GM04503 (cell line): ENCODE measurements at places on chromosomes 7 and 10.

DNA sequence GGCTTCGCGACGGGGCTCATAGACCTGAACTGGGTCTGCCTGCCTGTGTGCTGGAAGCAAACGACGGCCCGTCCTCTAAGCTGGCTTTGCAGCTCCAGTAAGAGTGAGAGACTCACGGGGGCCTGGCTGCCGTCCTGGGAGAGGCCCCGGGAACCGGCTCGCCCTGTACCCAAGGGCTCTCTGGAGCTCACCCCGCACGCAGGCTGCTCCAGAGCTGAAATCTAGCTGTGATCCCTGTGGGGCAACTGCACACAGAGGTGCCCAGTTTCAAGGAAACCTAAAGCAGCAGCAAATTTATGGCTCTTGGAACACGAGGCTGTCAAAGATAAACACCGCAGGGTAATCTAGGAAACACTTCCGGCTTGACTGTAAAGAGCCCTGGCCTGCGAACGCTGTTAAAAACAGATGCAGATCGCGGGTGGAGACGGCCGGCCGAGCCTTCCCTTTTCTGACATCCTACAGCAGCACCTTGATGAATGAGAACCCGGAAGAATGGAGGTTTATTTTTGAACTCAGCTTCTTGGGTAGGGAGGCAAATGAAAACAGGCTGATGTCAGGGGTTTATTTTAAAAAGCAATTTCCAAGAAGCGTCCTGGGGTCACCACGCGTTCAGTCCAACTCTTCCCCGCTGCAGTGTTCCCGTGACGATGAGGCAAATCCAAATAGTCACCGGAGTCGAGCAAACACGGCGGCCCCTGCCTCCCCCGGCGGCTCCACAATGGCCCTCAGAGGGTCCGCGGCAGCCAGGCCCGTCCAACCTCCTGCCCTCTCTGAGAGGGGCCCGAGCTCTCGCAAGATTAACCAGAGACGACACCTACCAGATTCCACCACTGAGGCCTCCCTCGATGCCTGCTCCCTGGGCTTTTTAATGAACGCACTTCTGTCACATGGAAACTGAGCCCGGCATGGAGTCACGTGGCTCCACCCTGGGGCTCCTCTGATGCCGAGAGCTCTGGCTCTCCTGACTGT lies 29.6 kb downstream of the AMZ1 start:
- no peak for DNase-seq

DNA sequence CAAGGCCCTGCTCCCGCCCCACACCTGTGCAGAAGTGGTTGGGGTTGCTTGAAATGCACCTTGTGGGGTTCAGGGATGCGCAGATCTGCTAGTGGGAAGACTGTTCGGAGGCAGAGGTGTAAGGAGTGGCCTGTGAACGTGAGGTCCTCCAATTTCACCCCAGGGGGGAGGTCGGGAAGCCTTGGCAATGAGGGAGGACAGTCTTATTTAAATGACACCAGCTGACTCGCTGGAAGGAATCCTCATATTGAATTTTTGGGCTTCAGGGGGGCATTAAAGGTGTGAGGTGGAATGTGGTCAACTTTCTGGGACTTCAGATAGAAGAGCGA lies 218.8 kb upstream of the CELF2 start:
- DNase-seq: no peak

DNA sequence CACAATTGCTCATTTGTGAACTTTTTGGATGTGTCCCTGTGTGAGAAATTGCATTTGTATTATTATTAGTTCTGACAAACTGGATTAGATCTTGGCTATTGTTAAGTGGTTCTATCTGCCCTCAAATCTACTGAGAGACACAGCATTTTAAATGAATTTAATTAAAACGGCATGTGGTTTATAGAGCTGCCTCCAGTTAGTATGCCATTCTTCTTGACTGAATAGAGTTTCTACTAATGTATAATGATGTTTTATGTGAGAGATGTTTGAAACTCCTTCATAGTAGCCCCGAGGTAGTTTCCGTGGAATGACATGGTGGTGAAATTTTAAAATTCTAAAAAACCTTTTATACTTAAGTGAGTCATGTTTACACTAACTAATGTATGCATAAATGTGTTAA lies 110.9 kb downstream of the DYNC1I1 start:
- DNase-seq: no peak

DNA sequence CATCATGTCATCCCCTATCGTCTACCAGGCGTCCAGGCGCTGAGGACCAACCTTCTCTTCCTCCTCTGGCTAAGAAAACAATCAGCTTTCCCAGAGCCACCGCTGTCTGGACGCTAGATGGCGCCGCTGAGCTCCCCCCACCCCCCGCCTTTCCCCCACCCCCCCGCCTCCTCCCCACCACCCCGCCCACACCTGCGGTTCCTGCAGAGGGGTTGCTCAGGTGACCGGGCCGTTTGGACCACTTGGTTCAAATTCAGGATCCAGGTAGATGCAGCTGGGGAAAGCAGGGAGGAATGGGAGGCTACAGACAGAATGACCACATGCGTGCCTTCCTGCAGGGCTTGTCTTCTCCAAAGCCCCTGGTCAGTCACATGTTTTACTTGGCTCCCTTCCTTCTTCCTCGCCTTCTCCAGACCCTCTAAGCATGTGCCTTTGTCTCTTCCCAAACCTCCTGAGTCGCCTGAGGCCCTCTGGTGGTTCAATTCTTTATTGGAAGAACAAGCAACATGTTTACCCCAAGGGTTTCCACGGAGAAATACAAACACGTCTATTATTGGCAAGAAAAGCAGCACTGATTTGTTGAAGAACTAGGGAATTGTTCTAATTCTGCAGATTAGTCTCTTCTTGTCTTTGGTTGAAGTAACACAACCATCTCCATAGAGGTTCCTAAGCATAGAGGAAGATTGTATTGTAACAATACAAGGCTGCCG lies 24.7 kb downstream of the AOC1 start:
- peak; percentile 23 for DNase-seq

- DNase-seq: no peak
Observed at GRCh38 chr7:3859431-3859830, 558.4 kb downstream of the SDK1 start.

GRCh38 chr10:97399843-97400545 lies 1.1 kb downstream of the RRP12 start:
- no peak for DNase-seq

DNA sequence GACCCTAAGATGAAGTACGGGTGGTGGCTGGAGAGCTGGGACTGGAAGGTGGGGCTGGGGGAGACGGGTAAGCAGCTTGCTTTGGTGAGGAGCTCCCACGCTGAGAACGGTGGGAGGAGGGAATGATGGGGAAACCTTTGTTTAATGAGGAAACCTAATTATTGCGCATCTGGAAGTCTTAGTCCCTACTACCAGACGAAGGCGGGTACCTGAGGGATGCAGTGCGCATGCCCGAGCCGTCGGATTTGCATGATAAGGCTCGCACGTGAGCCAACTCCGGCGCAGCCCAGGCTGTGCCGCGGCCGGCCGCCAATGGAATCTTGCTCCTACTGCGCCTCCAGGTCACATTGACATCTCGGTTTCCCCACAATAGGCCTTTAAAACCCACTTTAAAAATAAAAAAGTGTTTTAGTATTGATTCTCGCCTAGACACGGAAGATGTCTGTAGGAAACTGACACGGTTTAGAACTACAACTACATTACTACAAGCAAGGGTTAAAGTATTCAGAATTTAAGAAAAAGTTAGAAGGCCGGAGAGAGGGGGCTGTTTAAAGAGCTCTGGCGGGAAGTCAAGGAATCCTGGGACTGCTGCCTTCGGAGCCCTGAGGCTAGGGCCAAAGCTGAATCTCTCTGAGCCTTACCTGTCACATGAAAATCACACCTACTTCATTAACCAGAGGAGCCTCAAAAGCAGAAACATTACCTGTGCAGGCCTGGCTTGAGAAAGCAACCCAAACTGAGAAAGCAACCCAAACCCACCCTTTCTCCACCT lies 12.1 kb upstream of the DLX6 start:
- DNase-seq: no peak

- DNase-seq: no peak
Observed at GRCh38 chr7:100396421-100396982, 23.2 kb downstream of the PILRA start.

- no peak for DNase-seq
Observed at GRCh38 chr7:105493196-105493922, 28.7 kb downstream of the PUS7 start.

GRCh38 chr10:1187151-1187854 lies 131.1 kb downstream of the WDR37 start:
- no peak for DNase-seq

DNA sequence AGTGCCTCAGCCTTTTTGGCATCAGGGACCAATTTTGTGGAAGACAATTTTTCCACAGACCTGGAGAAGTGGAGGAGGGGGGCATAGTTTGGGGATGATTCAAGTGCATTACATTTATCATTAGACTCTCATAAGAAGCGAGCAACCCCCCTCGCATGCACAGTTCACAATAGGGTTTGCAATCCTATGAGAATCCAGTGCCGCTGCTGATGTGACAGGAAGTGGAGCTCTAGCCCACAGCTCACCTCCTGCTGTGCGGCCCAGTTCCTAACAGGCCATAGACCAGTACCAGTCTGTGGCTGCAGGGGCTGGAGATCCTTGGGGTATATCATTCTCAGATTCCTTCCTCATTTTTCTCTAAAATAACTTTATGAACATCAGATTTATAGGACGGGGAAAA lies 50.8 kb downstream of the ATAD1 start:
- DNase-seq: no peak

- DNase-seq: no peak
Observed at GRCh38 chr10:131641231-131641630, 259.6 kb upstream of the PPP2R2D start.

GRCh38 chr10:29326886-29327745 lies 38.2 kb downstream of the LYZL1 start:
- no peak for DNase-seq

DNA sequence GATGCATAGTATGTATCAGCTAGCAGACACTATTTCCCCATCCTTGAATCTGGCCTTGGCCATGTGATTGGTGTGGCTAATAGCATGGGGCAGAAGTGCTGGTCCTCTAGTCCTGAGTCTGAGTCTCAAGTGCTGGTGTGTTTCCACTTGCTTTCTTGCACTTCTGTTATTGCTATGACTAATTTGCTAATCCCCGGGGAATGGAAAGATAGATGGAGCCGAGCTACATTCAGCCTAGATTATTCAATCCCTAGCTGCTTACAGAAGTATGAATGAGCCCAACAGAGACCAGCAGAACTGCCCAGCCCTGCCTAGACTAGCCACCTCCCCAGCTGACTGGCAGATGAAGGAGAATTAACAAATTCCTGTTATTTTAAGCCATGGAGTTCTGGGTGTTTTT lies 53.2 kb upstream of the SYPL1 start:
- peak; percentile 35 for DNase-seq

GRCh38 chr7:119708891-119709290 lies 564.1 kb upstream of the KCND2 start:
- DNase-seq: no peak

DNA sequence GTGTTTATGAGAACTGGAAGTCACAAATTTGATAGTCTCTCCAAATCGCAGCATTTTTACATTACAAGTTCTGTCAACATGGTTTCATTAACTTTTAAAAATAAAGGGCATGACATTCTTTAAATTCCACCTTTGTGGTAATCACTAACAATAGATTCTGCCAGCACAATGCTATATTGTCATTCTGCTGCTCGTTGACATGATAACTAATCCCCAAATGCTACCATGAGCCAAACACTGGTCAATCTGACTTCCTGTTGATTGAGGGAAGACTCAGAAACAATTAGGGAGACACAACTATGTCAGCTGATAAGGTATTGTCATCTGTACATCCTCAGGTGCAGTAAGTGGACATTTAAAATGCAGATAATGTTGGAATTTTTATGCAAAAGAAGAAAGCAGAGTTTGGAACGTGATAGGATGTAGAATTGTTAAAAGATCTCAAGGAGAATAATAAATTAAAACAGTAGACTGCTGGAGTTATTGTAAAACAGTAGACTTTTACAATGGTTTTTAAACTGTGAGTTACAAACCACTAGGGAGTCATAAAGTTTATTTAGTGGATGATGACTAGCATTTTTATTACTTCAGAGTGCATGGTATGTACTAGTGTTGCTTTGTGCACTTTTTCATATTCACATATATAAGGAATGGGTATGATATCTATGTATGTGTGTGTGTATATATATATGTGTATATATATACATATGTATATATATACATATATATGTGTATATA lies 126.4 kb upstream of the DKK1 start:
- peak; percentile 27 for DNase-seq

DNA sequence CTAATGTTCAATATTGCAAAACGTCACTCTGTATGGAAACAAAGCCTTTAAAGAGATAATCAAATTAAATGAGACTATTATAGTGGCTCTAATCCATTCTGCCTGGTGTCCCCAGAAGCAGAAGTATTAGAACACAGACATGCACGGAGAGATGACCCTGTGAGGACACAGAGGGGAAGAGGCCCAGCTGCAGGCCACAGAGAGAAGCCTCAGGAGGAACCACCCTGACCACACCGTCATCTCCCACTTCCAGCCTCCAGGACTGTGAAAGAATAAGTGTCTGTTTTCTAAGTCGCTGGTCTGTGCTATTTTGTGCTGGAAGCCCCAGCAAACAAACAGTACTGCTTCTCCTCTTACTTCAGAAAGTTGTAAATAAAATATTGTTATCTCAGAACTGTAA lies 283.5 kb upstream of the ADARB2 start:
- DNase-seq: no peak

DNA sequence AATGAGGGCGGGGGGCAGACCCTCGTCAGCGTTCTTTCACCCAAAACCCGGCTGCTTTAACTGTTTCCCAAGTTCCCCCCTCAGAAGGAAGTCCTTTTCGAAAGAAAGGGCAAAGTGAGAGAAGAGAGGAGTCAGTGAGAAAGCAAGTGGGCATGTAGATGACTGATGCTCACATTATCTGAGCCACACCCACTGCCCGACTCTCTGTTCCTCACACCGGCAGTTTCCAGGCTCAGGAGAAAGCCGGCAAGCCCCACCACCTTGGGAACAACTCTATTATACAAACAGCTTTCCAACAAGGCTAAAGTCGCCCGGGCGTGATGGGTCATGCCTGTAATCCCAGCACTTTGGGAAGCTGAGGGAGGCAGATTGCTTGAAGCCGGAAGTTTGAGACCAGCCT lies 23.1 kb downstream of the RCC1L start:
- DNase-seq: no peak

DNA sequence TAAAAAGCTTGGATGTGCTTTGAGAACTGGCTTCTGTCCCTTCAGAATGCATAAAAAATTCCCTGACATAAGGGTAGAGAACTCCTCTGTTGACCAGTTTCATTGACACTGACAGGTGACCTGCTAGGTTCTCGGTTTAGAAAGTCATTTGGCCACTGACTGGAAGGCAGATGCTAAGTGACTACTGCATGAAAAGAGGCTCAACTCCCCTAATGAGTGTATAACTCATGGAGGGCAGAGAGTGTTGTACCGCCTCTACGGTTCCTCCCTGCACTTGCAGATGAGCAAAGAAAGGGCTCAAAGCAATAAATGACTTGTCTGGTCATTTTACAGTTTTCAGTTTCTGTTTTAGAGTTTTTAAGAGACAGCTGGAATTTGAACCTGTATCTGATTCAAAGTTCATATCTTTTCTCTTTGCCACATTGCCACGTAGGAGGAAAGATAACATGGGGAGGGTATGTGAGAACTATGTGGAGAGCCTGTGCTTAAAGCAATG lies 2.9 kb upstream of the FGL2 start:
- DNase-seq: no peak
